ENCODE measurements at places on chromosomes 13 and 19. TPM values are rescaled to one million over a fixed set of nuclear protein-coding genes. Genes with fewer than 3 reads are reported as not detected.

DNA sequence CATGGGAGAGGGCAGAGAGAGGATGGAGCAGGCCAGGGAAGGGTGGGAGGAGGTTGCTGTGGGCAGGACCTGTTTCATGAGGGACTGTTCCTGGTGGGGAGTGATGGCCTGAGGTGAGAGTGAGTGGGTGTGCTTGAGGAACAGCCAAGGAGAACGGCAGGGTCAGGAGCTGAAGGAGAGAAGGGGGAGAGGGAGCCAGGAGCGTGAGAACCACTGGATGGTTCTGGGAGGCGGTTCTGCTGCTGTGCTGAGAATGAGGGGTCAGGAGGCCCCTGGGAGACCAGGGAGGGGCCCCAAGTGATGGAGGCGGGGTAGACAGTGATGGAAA is 7.8 kb downstream of the SIN3B start:
- H3K27me3 ChIP-seq = no peaks in the 10 kb centered on the region
- H3K27ac ChIP-seq = no peak overlapping the region
- H3K4me3 ChIP-seq = no peak overlapping the region
- no peak for DNase-seq
- H3K4me1 ChIP-seq = no peaks in the 10 kb centered on the region

- H3K27me3 ChIP-seq = no peaks in the 10 kb centered on the region
- no peak for DNase-seq
- no peaks in the 10 kb centered on the region for H3K4me1 ChIP-seq
- H3K27ac ChIP-seq = no peak overlapping the region
- H3K36me3 ChIP-seq = no peaks in the 10 kb centered on the region
These were observed 140.0 kb downstream of the IRS2 start for GRCh38 chr13:109646423-109646822.

GRCh38 chr19:15210323-15210781 is 9.6 kb upstream of the NOTCH3 start:
- H3K27ac ChIP-seq = no peak overlapping the region
- no peaks in the 10 kb centered on the region for H3K36me3 ChIP-seq

GRCh38 chr19:33629826-33630375 is 8.1 kb downstream of the CHST8 start:
- H3K36me3 ChIP-seq = no peaks in the 10 kb centered on the region
- peaks cover 4% of the 10 kb centered on the region for H3K4me1 ChIP-seq
- H3K4me3 ChIP-seq = no peak overlapping the region
- H3K27me3 ChIP-seq = no peaks in the 10 kb centered on the region

DNA sequence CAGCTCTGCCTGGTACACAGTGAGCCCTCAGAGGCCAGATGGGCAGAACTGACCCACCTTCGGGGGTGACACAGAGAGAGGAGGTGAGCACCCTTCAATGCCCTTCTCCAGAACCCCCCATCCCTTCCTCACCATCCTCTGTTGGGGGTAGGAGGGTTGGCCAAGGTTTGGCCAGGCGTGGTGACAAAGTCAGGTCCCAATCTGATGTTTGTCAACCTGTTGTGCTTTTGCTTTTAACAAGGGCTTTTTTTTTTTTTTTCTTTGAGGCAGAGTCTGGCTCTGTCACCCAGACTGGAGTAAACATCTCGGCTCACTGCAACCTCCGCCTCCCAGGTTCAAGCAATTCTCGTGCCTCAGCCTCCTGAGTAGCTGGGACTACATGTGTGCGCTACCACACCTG is 7.3 kb downstream of the PTGIR start:
- H3K27me3 ChIP-seq = no peaks in the 10 kb centered on the region
- peaks cover 7% of the 10 kb centered on the region for H3K4me1 ChIP-seq
- no peaks in the 10 kb centered on the region for H3K36me3 ChIP-seq
- no peak overlapping the region for H3K4me3 ChIP-seq
- DNase-seq = no peak

GRCh38 chr13:109680930-109681329 is 105.5 kb downstream of the IRS2 start:
- DNase-seq = no peak
- H3K4me1 ChIP-seq = peaks cover 4% of the 10 kb centered on the region
- H3K27ac ChIP-seq = no peak overlapping the region
- no peak overlapping the region for H3K4me3 ChIP-seq

DNA sequence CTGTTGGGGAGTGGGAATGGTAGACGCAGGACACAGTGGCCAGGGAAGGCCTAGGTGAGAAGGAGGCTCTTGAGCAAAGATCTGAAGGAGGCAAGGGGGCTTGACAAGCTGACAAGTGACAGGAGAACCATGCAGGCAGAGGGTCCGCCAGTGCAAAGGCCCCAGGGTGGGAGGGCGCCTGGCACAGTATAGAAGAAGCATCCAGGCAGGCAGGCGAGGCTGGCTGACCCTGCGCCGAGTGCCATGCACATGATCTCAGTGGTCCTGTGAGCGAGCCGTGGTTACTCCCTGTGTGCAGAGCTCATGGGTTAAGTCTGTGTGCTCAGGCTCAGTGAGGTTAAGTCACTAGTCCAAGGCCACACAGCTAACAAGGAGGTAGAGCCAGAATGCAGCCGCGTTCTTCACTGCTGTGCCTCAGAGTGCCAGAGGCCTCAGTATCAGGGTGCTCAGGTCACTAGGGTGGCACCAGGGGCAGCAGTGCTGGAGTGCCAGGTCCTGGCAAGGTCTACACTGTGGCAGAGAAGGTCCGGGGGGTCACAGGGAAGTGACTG is 15.2 kb downstream of the CNFN start:
- no peak for DNase-seq
- H3K27me3 ChIP-seq = no peaks in the 10 kb centered on the region
- H3K36me3 ChIP-seq = peaks cover 7% of the 10 kb centered on the region
- H3K4me3 ChIP-seq = no peak overlapping the region
- H3K27ac ChIP-seq = no peak overlapping the region

DNA sequence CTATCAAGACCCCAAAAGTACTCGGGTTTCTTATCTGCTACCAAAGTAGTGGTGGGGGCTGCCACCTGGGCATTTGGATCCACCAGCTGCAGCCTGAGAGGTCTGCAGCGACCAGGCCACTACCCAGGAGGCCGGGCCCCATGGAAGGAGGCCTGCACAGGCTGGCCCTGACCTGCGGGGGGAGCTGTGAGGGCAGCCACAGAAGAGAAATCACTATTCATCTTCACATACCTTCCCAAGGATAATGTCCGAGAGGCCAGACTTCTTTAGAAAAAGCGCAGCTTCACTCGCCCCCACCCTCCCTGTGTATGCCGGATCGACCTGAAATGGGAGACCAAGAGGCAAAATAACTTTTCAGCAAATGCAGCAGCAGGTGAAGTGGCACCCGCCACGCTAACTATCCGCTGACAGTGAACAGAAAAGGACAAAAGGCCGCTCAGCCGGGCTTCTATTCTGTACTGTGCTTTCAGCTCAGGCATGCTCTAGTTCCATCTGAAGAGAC is 30.1 kb downstream of the EPS15L1 start:
- peaks cover 8% of the 10 kb centered on the region for H3K4me1 ChIP-seq
- no peaks in the 10 kb centered on the region for H3K27me3 ChIP-seq

GRCh38 chr19:40465025-40465556 is 454 bp downstream of the BLVRB start:
- DNase-seq = no peak
- no peaks in the 10 kb centered on the region for H3K36me3 ChIP-seq
- H3K27ac ChIP-seq = no peak overlapping the region
- peaks cover 15% of the 10 kb centered on the region for H3K4me1 ChIP-seq

GRCh38 chr13:61838568-61838967 is 422.9 kb upstream of the PCDH20 start:
- H3K4me1 ChIP-seq = no peaks in the 10 kb centered on the region
- no peaks in the 10 kb centered on the region for H3K36me3 ChIP-seq
- H3K4me3 ChIP-seq = no peak overlapping the region
- H3K27ac ChIP-seq = no peak overlapping the region
- DNase-seq = no peak

DNA sequence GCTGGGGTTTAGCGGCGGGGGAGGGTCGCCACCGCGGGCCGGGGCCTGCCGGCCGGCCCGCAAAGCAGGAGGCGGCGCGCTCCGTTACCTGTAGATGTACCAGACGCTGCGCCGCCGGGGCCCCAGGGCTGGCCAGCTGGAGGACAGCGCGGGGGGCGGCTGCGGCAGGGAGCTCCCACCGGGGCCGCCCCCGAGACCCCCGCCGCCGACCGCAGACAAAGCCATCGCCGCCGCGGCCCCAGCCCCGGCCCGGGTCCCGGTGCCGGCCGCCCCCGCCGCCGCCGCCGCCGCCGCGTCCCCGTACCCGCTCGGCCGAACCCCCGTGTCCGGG is 24.8 kb downstream of the SHANK1 start:
- H3K4me3 ChIP-seq = no peak overlapping the region
- no peak overlapping the region for H3K27ac ChIP-seq
- H3K27me3 ChIP-seq = peaks cover 67% of the 10 kb centered on the region
- H3K36me3 ChIP-seq = no peaks in the 10 kb centered on the region
- DNase-seq = no peak

DNA sequence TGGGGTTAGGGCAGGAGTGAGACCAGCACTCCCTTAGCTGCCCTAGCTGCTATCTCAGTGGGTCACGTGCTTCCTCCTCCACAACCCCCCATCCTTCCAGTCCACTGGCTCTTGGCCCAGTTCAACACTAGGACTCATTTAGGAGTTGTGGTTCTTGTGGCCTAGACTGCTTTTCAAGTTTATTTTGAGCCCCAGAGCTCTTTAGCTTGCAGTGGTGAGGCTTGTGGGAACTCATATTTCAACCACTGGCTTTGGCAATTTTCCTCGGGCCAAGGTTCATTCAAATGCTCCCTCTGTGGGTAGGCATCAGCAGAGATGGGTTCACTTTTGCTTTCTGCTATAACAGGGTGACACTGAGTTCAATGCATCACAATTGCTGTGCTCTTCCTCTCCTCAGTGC is 436.2 kb upstream of the SLITRK5 start:
- no peak overlapping the region for H3K4me3 ChIP-seq
- DNase-seq = no peak
- no peaks in the 10 kb centered on the region for H3K27me3 ChIP-seq
- H3K36me3 ChIP-seq = no peaks in the 10 kb centered on the region

DNA sequence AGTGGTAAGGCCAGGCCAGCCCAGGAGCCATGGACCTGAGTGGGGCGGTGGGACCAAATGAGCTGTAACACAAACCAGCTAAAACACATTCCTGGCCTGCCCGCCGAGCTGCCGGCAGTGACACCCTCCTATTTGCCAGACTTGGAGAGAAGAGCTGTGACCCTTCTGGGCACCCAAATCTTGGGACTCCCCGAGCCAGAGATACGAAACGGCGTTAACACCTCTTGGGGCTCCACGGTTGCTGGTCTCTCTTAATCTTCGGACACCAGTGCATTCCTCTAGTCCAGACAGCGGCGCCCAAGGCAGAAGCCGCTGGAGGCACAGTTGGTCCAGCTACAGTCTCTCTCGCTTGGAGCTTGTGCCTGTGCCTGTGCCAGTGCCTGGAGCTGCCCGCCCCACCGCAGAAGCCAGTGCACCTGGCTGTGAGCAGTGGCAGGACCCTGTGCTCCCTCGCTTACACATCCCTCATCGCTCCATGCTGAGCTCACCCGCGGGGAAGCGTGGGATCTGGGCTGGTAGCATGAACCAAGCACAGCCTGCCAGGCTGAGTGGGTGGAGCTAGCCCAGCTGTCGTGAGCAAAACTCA is 147.2 kb upstream of the KLHL1 start:
- H3K36me3 ChIP-seq = no peaks in the 10 kb centered on the region
- H3K27me3 ChIP-seq = no peaks in the 10 kb centered on the region
- no peaks in the 10 kb centered on the region for H3K4me1 ChIP-seq
- no peak overlapping the region for H3K27ac ChIP-seq

DNA sequence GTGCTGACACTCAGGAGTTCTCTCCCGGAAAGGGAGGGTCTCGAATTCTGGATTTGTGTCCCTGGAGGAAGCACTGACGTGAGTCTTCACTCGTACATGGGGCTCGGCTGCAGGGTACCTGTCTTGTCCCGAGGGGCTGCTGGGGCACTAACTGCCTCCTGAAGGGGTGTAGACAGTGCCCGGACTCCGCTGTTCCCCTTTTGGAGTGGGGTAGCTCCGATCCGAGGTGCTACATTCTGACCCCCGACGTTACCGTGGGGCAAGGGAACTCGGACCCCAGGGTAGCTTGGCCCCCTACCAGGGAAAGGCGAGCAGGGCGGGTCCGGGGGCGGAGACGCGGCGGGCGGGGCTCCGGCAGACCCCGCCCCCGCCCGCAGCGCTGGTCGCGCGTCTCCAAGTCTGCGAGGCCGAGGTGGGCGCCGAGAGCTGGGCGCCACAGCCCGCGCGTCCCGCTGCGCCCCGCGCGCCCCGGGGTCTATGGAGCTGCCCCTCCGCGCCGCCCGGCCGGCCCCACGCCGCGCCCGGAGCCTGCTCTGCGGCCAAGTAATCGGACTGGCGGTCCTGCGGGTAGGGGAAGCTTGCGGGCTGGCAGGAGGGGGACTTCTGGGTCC is at the start of gene NPAS1:
NPAS1 (plus strand) TSS at position 407 of the 611 bp plus-strand sequence. CDS start 1,211 bp downstream, outside the sequence.
- H3K4me3 ChIP-seq = peak within 1 kb of the TSS; percentile 42
- no peaks in the 10 kb centered on the region for H3K36me3 ChIP-seq
- peaks cover 49% of the 10 kb centered on the region for H3K27me3 ChIP-seq
- H3K4me1 ChIP-seq = no peaks in the 10 kb centered on the region

- peaks cover 11% of the 10 kb centered on the region for H3K4me1 ChIP-seq
- DNase-seq = peak; percentile 45
- H3K4me3 ChIP-seq = no peak overlapping the region
- no peaks in the 10 kb centered on the region for H3K27me3 ChIP-seq
These were observed 16.9 kb downstream of the UBAC2 start for GRCh38 chr13:99217461-99218110.

- H3K4me1 ChIP-seq = no peaks in the 10 kb centered on the region
- H3K4me3 ChIP-seq = no peak overlapping the region
- no peak overlapping the region for H3K27ac ChIP-seq
- no peaks in the 10 kb centered on the region for H3K36me3 ChIP-seq
These were observed 47.8 kb upstream of the C13orf46 start for GRCh38 chr13:114021464-114022308.

The LILRA2 gene
- total RNA-seq = not detected

The LGALS16 gene
- not detected for total RNA-seq

The GPR183 gene
- not detected for total RNA-seq

The KCNN4 gene
- total RNA-seq = 1.0 TPM

The DKKL1 gene
- 2.6 TPM for total RNA-seq

The KLK12 gene
- total RNA-seq = not detected

The NANOS3 gene
- total RNA-seq = not detected

The PNMA8A gene
- total RNA-seq = 21.6 TPM

Measured in H1 (cell line).